NCI-H69 (cell line): ENCODE measurements at places on chromosomes 2 and 18.

DNA sequence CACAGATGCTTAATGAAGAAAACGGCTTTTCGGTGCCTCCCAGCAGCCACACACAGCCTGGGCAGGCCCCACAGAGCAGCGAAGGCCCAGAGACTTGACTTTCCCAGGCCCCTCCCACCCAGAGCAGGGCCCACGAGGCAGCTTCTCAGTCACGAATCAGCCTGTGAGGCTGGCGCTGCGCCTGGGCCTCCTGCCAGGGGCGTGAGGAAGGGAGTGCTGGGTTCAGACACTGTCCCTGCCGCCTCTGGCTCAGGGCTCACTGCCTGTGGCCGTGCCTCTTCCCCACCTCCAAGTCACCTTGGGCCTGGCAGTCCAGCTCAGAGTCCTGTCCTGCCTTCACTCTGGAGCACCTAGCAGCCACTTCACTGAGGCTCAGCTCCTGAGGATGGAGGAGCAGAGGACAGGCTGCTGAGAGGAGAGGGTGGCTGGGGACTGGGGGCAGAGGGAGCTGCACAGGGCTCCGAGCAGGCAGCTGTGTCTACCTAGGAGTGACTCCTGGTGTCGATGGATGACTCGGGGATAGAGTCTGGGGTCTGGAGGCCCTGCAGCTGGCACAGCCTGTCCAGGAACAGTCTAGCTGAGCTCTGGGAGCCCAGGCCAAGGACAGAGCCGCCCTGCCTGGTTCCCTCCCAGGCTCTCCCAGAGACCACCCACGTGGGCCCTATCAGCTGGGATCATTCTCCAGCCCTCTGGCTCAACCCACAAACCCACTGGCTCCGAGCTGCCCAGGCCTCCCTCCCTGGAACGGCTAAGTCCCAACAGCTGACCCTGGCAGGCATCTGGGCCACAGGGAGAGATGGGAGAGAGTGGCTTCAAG is 36.4 kb upstream of the FOSL2 start:
- DNase-seq = peak; percentile 70

- no peak for DNase-seq
Measured at GRCh38 chr2:137091704-137092103, 326.4 kb downstream of the THSD7B start.

DNA sequence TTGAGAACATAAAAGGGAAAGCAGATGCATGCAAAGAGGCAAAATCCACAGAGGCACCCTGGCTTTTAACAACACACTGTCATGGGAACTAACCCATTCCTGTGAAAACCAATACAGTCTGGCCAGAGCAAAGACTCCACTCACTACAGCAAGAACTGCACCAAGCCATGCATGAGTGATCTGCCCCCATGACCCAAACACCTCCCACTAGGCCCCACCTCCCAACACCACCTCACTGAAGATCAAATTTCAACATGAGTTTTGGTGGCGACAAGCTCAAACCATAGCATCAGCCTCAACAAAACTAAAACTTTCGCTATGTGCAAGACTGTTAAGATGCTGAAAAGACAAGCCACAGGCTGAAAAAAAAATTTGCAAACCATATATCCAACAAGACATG is 162.8 kb downstream of the SMAD2 start:
- no peak for DNase-seq

DNA sequence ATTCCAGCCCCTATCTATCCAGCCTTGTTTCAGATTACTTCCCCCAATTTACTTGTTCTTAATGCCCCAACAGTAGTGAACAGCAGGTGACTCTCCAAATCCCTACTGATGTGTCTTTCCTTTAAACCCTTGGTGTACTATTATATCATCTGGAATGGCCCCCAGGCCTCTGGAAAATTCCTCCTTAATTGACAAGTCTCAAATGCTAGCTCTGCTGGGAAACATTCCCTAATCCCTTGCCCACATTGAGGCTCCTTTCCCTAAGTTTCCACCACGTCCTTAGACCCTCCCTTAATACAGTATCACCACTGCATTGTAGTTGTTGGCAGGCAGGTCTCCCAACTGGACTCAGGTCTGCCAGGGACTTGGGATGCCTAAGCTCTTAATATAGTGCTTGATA is 41.0 kb downstream of the MYO3B start:
- peak; percentile 70 for DNase-seq

- no peak for DNase-seq
Measured at GRCh38 chr2:65608916-65609315, 176.5 kb upstream of the SPRED2 start.

DNA sequence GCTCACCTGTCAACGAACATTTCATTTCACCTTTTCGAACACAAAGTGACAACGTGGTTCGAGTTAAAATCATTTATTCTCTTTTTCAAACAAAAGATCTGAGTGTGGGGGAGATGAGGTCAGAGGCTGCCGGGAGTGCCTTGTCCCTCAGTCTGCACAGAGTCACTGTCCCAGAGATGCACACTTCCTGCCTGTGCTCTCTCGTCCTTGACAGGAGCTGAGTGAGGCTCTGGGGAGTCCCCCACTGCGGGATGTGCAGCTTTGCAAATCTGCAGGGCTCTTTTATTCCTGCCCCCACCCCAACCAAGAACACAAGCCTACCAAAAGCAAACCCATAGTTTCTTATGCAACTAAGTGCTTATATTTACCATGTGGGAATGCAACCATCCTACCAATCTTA is 497.8 kb downstream of the EIPR1 start:
- no peak for DNase-seq

DNA sequence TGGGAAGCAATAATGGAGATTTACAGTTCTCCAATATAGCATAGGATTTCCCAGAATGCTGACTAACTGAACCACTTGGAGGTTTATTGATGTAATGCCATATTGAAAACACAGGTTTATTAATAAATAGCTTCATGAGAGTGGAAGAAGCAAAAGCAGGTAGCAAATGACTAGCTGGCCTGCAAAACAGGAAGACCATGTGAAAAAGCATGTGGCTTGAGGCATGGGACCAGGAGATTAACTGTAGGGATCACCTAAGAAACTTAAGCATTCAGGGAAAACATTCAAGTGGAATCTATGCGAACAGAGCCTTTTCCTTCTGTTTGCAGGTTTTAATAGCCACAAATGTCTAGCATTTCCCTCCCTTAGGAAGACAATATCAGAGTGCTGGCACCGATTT is 679.7 kb downstream of the ZEB2 start:
- DNase-seq = no peak

DNA sequence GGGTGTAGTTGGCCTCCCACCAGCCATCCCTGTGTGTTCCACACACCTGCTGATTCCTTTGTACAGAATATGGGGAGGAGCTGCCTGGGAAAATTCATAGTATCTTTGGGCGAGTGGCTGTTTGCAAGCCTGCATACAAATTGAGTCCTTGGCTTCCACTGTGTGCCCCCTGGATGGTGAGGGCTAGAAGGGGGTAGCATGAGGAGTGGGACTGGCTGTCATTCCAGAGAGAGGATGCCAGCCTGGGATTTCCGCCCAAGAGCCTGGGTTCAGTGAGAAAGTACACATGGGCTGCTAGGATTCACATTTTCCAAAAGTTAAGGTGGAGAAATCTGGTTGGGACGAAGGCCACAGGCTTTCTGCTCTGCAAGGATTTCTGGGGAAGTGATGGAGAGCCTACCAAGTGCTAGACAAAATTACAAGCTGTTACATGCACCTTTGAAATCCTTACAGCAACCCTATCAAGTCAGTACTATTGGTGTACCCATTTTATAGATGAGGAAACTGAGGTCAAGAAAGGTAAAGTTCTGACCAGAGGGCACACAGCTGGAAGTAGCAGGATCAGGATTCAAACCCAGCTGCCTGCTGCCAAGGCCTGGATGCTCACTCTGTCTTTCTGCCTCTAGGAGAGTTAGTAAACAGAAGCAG is 606 bp upstream of the TOGARAM2 start:
- DNase-seq = no peak

DNA sequence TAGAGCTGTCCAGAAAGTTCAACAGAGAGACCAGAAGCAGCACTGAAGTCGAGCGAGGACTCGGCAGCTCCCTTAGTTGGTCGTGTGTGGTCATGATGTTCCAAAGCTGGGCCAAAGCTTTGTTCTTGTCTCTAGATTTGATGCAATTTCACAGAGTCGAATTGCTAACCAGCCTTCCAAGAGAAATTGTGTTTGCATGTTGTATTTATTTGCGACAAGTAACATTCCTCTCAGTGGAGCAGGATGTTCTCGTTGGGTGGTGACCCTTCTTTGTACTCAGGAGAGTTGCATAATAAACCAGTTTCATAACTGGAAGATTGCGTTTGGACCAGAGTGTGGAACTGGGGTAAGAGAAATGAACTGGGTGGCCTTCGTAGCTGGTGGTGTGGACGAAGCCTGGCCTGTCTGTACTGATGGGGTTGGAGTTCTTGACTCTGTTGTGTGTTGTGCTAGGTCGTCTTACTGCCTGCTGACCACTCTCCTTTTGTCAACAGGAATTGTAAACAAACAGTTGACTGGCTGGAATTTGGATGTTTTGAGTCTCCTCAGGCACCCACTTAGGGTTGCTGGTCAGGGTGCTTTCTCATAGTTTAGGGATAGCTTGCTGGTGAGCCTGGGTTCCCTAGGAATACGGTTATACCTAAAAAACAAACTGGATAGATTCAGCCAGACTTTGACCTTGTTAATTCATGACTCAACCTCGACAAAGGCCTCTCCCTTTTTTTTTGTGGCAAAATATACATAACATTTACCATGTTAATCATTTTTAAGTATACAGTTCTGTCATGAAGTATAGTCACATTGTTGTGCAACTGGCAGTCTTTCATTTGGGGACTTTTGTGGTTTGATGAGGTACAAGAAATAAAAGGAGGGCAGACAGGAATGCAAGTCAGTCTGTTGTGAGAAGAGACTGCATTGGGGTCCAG is 28.9 kb upstream of the TOGARAM2 start:
- DNase-seq = no peak

GRCh38 chr2:164920430-164920829 is 34.9 kb downstream of the SLC38A11 start:
- no peak for DNase-seq

DNA sequence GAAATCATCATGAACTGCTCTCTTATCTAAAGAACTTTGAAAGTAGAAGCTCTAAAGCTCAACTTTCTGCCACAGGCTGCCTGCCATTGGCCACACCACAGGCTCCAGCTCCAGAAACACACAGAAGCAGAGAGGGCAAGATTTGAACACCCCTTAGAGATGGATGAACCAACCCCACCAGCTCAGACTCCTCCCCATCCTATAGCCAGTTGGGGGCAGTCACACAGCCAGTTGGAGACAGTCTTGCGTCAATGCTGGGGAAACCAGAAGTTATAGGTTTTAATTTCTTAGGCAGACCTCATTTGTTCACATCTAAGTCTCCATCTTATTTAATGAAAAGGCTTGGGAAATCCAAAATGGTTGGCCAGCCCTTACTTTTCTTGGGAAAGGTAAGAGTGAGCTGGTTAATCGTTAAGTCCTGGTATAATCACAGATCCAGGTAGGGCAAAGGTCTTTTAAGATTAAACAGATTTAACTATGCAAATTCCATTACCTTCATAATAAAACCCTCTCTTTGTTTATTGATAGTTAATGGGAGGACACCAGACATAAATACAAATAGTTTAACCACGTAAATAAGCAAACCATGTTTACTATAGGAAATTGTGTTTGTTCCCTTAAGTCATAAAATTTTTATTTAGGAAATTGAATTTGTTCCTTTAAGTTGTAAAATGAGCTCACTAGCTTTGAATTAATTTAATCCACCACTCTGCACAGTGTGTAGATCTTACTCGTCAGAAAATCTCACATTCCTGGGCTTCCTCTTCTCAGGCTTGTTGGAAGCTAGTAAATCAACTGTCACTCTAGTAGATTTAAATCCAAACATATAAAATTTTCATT is 28.0 kb downstream of the MRO start:
- DNase-seq = peak; percentile 52

DNA sequence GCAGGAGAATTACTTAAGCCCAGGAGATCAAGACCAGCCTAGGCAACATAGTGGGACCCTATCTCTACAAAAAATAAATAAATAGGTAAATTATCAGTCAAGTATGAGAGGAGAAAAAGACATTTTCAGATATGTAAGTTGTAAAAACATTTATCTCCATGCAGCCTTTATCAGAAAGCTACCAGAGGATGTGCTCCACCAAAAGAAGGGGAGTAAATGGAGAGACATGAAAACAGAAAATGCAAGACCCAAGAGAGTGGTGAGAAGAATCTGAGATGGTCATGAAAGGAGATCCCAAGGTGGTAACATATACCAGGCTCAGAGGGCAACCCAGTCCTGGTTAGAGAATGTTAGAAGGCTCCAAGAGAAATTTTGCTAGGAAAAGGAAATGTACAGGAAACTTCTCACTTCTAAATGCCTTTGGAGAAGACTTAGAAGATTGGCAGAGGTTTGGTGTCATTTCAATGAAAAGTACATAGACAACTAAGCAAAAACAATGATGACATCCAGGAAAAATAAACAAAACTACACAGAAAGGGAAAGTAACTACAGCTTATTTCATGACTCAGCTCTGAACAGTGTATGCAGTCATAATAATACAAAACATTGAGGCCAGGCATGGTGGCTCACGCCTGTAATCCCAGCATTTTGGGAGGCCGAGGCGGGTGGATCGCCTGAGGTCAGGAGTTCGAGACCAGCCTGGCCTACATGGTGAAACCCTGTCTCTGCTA is 19.5 kb downstream of the CIB4 start:
- DNase-seq = no peak

DNA sequence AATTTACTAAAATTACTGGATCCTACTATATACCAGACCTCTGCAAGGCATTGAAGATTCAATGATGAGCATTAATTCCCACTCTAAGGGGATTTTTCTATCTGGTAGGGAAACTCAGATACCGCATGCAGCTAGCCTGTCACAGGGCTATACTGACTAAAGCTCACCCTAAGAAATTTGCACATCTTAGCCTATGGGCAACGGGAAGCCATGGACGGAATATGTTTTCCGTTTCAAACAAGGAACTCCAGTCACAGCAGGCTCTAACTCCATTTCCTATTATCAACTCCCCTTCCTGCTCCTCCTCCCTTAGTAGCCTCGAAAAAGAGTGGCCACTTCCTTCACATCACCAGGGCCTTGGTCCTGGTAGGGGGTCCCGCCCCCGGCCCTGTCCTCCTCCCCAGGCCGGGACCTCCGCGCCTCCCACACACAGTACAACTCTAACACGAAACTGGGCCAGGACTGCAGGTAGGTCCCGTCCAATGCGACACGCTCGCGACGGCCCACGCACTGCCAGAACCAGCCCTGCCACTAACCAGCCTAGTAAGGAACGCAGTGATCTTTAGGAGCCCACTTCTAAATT is 659 bp upstream of the COX5B start:
- DNase-seq = peak; percentile 54

DNA sequence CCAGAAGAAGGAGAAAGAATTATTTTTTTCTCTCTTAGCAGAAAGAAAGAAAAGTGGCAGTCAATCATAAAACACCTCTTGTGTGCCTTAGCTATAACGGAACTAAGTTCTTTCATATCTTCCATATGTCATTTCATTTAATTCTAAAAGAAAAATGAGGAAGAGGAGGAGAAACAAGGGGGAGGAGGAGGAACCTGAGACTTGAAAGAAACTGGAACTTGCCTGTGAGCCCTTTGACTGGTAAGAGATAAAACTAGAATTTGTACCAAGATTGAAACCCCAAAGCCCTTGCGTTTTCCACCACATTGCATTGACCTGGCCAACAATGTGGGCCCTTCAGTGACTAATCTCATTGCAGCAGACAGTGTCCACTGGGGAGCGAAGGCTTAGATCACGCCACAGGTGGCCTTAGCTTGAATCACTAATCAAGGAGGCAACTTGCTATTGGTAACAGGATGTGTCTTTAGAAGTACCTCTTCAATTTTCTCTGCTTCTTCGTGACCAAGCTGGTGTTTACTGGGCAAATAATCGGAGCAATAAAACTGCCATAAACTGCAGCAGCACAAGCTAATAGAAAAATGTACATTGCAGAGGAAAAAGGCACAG is 307.9 kb downstream of the CLIP4 start:
- DNase-seq = peak; percentile 16
